ENCODE measurements at places on chromosomes 13 and 19.

GRCh38 chr13:91078093-91078679 is 269.3 kb upstream of the MIR17HG start:
- DNase-seq, result no peak

GRCh38 chr13:114281351-114282040 is at the start of gene UPF3A:
Gene UPF3A (plus strand): TSS chr13:114281601. CDS start chr13:114281640, 39 bp downstream.
- peak; percentile 19 for DNase-seq

DNA sequence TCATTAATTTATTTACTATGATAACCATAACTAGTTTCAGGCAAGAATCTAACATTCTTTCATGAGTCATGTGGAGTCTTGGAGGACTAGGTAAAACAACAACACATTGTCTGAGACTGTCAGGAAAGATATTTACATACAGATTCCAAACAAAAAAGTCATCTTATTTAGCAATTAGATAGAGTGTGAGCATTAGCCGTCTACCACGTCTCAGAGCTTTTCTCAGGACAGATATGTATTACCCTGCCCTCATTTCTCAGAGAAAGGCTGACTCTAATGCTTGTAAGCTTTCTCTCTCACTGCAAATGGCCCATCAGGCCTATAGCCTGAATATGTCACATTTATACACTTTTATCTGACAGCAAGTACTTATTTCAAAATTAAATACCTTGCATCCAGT is 312.1 kb upstream of the PCDH20 start:
- no peak for DNase-seq

DNA sequence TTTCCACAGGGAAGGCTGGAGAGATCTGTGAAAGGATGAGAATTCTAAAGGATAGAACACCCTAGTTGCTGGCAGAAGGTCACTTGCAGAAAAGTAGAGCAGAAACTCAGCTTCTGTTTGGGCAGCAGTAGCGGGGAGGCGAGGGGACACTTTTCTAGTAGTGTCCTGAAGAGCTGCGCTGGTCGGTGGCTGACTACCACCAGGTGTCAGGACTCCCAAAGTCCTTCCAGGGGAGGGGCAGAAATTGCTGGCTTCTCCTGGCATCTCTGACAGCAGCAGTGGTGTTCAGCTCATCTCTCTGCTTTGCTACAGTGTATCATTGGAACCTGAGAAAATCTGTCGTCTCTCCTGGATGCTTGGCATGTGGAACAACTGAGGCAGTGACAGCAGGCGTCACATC is 120.9 kb downstream of the ZDHHC20 start:
- DNase-seq, result no peak

DNA sequence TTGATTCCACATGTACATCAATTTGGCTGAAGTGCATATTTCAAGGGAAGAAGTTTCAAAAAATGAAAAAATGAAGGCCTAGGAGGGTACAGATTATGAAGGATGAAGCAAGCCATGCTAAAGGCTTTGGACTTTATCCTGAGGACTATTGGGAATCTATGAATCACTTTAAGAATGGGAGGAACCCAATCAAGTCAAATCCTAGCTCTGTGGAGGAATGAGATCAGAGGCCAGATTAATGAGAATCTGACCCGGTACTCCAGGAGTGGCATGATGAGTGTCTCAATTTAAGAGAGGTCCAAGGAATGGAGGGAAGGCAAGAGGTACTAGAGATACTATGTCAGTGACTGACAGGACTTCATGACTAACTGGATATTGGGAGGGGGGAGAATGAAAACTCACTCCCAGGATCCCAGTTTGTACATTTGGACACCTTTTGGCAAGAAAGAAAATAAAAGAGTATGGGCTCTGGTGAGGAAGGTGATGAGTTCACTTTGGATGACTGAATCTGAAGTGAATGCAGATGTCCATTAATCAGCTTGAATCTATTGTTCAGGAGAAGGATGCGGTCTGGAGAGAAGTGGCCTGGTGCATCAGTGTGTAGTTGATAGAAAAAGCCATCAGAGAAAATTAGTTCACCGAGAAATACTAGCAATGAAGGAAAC is 349.0 kb downstream of the EFNB2 start:
- no peak for DNase-seq

- DNase-seq, result no peak
Observed at GRCh38 chr13:46844431-46844830, 47.5 kb upstream of the ESD start.

GRCh38 chr13:24194447-24194846 is 33.9 kb downstream of the SPATA13 start:
- DNase-seq, result no peak

DNA sequence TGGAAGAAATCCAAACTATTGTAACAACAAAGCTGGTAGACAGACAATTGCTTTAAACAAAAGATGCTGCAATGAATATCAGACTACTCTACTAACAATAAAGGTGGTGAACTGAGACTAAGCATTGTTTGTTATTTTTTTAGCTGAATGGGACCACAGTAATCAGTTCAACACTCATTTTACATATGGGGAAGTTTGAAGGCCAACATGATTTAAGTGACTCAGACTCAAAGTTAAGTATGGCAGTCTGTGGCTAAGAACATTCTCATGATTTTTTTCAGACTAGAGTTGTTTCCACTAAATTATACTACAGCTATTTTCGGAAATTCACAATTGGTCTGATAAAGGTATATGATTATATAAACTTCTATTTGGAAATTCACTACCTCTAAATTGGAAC is 10.4 kb downstream of the EXOSC8 start:
- DNase-seq, result no peak

DNA sequence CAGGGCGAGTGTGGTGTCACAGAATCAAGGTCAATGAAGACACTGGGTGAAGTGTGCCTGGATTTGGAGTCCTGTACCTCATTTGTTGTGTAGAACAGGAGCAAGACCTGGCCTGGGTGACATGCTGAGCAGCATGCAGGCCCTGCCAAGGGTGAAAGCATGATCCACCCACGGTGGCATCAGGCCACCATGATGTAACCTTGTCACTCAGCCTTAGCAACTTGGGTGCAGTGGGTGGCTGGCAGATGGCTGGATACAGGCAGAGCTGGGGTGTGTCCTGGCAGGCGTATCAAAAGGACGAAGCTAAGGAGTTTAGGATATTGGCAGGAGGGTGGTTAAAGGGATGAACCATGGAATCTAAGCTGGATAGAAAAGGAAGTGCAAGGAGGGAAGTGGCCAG is 10.3 kb downstream of the THSD1 start:
- no peak for DNase-seq

DNA sequence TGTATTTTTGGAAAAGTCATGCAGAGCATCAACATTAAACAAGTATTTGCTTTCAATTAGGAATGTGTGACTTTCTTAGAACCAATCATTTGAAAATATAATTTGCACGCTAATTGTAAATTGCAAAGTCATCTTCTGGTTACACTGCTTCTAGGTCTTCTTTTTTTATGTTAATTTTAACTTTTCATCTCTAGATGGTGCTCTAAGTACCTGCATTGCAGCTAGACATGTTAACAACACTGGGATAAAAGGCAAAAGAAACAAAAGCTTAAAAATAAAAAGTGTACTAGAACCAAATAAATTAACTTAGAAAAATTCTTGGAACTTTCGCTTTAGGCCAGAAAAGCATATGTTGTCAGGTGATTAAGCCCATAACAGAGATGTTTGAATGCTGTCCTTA is 2758.2 kb downstream of the PCDH9 start:
- DNase-seq, result no peak

- no peak for DNase-seq
Observed at GRCh38 chr19:12364391-12365235, 870 bp downstream of the ZNF442 start.

DNA sequence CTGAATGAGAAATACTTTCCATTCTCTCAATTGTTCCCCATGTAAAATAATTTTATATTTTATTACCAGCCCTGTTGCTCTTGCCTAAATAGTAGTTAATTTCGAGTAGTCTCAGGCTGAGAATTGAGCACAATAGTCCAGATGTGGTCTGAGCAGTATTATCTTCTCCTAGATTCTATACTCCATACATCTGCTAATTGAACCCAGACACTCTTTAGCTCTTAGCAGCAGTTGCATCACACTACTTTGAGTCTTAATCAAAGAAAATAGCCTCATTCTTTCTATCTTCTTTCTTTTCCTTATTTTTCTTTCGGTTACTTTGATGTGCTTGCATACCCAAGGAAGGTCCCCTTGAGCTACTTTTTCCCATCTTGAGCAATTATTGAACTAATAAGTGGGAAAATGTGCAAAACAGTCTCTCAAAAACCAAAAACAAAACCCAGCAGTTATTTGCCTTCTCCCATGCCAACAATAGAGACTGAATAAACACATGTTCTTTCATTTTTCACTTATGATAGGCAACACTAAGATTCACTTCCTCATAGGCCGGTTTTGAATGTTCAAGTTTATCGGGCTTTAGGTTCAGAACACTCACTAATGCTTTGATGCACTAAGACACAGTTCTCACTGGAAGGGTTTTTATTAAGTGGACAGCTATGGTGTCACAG is 204.5 kb downstream of the POU4F1 start:
- DNase-seq, result no peak
